ENCODE measurements at places on chromosomes 2 and 18. TPM values are rescaled to one million over a fixed set of nuclear protein-coding genes. Genes with fewer than 3 reads are reported as not detected.

SMAD2 gene
- 31.4 TPM for total RNA-seq

CTAGE1 gene
- 0.22 TPM for total RNA-seq

CD226 gene
- under 0.01 TPM for total RNA-seq

B3GNT2 gene
- total RNA-seq = 45.9 TPM

PSMA8 gene
- total RNA-seq = not detected

INO80B gene
- total RNA-seq = 15.7 TPM

LRP2 gene
- total RNA-seq = not detected

REG3A gene
- total RNA-seq = not detected

KIF1A gene
- total RNA-seq = under 0.01 TPM

PCARE gene
- total RNA-seq = not detected

SULT1C4 gene
- not detected for total RNA-seq

GALR1 gene
- total RNA-seq = not detected

ONECUT2 gene
- total RNA-seq = under 0.01 TPM

DHRS9 gene
- not detected for total RNA-seq
